ENCODE measurements at places on chromosomes 3 and 15.

- no peak for DNase-seq
These were observed 60.7 kb downstream of the ADAMTS7 start for GRCh38 chr15:78750566-78750965.

GRCh38 chr3:113070681-113071113 lies 79.9 kb downstream of the GTPBP8 start:
- no peak for DNase-seq

DNA sequence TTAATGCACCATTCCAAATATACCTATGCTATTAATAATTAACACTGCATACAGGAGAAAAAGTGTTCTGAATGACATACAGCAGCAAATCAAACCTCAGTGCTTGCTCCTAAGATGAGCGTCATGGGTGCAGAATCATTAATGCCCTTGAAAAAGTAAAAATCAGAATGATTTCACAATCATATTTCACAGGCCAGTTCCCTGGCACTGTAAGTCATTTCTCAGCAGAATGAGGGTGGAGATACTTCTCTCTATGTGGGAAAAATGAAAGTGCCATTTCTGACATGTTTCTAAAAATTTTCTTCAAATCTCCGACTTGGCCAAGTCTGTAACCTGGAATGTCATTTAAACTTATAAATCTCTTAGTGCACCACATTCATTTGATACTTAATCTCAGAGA lies 549.8 kb upstream of the AGTR1 start:
- DNase-seq: no peak

GRCh38 chr15:98875309-98875708 lies 132.3 kb downstream of the PGPEP1L start:
- DNase-seq: no peak

GRCh38 chr3:37137516-37137915 lies 36.9 kb downstream of the LRRFIP2 start:
- no peak for DNase-seq

DNA sequence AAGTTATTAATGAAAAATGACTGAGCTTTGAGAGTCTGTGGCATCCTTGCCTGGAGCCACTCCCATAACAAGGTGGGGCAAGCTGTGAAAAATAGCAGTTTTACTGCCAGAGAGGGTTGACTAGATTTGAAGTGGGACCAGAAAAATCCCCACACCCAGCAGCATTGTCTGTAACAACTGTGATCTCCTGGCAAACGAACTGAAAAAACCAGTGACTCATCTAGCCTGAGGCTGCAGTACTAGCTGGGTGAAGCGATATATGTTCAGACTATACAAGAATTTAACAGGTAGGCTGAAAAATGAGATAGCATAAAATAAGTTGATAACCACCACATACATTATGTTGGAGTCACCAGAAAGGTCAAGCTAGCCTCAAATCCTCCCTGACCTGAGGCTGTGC lies 64.0 kb downstream of the DPH6 start:
- DNase-seq: no peak

DNA sequence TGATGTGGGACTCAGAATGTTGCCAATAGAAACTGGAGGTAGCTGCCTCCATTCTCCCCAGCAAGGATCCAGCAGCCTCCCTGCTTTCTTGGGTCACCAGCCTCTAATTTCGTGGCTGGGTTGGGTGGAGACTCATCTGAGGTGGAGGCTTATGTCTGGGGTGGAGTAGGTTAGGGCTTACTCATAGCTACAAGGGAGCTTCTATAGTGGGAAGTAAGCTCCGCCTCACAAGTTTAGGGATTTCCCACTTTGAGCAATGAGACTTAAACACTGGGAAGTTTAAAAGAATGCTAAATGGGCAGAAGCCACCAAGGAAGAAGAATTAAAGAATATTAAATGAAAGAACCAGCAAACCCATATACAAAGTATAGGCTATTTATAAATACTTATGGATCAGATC lies 63.8 kb downstream of the GJD2 start:
- no peak for DNase-seq

DNA sequence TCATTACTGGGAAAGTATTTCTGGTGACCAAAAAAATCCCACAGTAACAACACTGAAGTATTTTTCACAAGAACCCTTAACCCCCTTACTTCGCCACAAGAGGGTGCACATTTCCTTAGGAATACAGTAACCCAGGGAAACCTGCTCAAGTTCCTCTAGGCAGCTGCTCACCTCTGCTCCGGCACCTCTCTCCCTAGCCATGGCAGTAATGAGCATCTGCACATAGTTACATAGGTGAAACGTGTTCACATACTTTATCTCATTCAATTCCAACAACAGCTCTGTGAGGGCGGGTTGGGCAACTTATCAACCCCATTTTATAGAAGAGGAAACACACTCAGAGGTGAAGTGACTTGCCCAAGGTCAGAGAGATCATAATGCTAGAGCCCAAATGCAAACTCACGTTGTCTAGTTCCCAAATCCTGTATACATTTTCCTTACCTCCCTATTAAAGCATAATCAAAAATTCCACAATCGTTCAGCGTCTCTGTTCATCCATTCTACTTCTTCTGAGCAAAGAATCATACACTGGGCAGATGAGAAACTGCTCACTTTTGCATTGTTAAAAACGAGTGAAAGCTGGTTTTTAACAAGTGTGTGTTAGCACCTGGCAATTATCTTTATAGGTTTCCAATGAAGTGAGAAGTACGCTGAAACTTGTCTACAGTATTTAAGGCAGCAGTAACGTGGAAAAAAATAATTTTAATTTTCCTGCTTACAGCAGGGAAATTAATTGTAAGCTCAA lies 90.7 kb downstream of the IGF2BP2 start:
- peak; percentile 70 for DNase-seq

DNA sequence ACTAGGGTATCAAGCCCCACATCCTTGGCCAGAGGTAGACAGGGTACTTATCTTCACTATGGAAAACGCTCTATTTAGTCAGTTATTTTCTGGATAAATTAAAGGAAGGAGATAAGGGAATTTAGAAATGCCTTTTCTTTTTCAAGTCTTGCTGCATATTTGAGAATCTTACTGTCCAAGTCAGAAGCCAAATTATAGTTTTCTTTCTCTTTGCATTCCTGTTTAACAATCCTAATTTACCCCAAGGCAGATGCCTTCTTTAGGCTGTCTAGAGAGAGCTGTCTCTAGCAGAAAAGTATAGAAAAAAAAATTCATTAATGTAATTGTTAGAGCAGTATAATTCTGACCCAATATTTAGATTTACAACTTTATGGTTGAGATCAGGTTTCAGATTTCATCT lies 64.4 kb upstream of the TBC1D5 start:
- no peak for DNase-seq

- DNase-seq: no peak
These were observed 4.8 kb downstream of the SECISBP2L start for GRCh38 chr15:49041426-49041825.

GRCh38 chr15:68802373-68802772 lies 18.3 kb downstream of the ANP32A start:
- DNase-seq: no peak

GRCh38 chr15:92020207-92020606 lies 166.7 kb downstream of the SLCO3A1 start:
- no peak for DNase-seq

DNA sequence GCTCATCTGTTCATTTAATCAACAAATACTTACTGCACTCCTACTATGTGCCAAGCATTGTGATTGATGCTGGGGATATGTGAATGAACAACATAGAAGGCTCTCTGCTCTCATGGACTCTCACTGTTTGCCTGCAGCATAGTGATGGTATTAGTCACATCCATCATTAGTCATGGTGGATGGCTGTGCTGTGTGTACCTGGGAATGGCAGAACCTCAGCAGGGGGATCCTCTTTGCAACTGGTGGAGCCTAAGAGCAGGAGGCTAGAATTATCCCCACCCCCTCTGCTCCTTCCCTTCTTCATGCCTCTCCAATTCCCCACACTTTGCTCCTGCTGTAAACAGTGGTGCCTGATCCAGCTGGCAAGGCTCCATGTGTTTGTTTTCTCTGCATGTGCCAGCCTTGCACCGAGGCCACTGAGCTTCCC lies 20.5 kb downstream of the BOC start:
- DNase-seq: no peak

DNA sequence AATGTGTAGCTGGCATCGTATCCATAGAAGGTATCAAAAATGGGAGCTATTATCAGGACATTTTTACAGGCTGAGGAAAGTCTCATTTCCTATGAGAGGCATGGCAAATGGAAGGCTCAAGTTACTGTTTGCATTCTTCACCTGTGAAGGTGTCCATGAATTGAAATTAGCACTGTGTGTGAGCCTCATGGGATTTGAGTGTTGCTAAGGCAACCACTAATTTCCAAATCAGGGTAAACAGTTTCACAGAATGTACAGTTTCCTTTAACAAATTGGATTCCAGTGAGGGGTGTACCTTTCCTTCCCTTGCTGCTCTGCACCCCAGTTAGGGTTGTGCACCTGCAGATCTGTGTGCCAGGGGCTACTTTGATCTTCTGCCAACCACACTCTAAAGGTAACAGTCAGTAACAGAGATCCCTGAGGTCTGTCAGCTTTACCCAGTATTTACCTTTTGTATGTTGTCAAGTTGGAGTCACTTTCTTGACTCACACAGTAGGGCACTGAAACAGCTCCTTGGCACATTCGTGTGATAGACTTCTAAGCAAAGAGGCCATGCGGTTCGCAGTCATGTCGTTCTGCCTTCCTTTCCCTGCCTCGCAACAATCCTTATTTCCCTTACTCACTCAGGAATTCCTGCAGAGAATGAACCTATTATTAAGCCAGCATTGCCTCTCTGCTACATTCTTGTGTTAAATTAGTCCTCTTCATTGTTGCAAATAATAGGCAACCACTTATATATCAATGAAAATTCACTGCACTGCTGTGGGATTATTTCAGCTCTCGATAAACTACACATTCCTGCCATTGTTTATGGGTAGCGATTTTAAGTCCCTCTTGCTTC lies 129.8 kb upstream of the GBE1 start:
- peak; percentile 12 for DNase-seq

GRCh38 chr3:96214941-96215340 lies 599.5 kb upstream of the EPHA6 start:
- DNase-seq: no peak

Measured in NCI-H526 treated with DMSO at 0.1 percent for 48 hours (cell line).